Right ventricle myocardium inferior (tissue), 1 donor: ENCODE measurements at places on chromosomes 5 and 9. TPM values are rescaled to one million over a fixed set of nuclear protein-coding genes. Genes with fewer than 3 reads are reported as not detected.
A peak's percentile ranks its signal among the peaks of the same experiment; 100 is the strongest.

FOXD4L6 gene
- total RNA-seq = not detected

GPRIN1 gene
- total RNA-seq = 0.41 TPM

MZB1 gene
- total RNA-seq = 1.2 TPM

TAF1L gene
- total RNA-seq = not detected

INSL6 gene
- not detected for total RNA-seq

TMEM174 gene
- not detected for total RNA-seq

TSSK1B gene
- total RNA-seq = not detected

NUP188 gene
- total RNA-seq = 16.0 TPM

SLC9A3 gene
- 1.1 TPM for total RNA-seq

- no peak for DNase-seq
These were observed 11.3 kb upstream of the GRHPR start for GRCh38 chr9:37410969-37411785.

DNA sequence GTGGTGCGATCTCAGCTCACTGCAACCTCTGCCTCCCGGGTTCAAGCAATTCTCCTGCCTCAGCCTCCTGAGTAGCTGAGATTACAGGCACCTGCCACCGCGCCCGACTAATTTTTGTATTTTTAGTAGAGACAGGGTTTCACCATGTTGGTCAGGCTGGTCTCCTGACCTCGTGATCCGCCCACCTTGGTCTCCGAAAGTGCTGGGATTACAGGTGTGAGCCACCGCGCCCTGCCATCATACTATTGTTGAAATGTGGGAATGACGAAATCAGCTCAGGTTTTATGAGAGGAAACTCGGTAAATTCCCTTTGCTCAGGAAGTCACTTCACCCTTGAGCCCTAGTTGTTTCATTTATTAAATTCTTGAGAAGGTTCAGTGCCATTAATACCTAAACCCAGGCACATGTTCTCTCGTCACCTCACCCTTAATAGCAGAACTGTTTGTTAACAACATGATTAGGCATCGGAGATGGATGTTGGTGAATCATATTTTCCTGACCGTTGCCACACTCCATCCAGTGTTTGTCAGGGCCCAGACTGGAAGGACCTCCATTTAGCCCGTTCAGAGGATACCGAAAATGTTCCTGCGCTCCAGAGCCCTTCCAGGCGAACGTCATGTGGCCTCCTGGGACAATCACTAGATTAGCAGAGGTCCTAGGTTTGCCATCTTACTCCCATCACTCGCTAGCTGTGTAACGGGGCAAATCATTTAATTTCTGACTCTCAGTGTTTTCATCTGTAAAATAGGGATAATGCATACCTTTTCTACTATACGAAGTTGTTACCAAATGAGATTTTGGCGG, 20.0 kb upstream of the CREBRF start:
- no peak for DNase-seq

DNA sequence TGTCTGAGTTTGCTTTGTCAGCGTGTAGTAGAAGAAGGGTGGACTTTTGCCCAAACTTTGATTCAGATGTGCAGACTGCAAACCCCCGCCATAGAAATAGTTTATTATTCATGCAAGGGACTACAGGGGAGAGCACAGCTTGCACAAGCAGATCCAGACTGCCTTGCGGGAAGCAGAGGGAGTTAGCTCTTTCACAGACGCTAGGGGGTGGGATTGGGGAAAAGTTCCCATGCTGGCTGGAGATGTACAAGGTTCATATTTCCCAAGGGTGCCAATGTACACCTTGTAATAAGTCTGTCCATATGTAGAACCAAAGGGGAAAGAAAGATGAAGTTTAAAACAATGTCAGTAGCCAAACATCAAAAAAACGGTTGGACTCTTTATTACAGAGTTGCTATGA, 749.7 kb upstream of the COX7C start:
- DNase-seq = no peak

- DNase-seq = no peak
These were observed 164.2 kb upstream of the PTGER4 start for GRCh38 chr5:40515476-40515875.

GRCh38 chr5:58462623-58463230, 2.8 kb upstream of the PLK2 start:
- DNase-seq = no peak

GRCh38 chr5:176798086-176798876, 12.1 kb upstream of the UNC5A start:
- DNase-seq = peak; percentile 4

DNA sequence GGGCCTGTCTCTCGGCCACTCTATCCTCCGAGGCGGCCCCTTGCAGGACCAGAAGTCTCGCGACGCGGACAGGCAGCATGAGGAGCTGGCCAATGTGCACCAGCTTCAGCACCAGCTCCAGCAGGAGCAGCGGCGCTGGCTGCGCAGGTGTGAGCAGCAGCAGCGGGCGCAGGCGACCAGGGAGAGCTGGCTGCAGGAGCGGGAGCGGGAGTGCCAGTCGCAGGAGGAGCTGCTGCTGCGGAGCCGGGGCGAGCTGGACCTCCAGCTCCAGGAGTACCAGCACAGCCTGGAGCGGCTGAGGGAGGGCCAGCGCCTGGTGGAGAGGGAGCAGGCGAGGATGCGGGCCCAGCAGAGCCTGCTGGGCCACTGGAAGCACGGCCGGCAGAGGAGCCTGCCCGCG, 283.5 kb downstream of the ARHGEF28 start:
- no peak for DNase-seq

DNA sequence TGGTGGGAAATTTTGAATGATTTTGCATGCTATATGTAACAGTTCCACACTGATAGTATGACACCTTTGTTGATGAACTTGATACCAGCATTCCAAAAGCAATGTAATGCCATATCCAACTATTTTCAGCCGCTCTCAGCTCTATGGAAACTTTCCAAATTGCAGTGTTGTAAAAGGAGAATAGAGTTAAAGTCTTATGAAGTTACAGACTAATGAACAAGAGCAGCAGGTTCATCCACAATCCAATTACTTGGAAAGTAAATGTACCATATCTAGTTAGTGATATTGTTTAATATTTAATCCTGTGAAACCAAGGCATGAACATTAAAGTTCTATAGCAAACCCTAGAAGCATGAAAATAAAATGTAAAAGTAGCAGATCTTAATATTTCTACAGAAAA, 418.2 kb downstream of the TUSC1 start:
- DNase-seq = no peak

DNA sequence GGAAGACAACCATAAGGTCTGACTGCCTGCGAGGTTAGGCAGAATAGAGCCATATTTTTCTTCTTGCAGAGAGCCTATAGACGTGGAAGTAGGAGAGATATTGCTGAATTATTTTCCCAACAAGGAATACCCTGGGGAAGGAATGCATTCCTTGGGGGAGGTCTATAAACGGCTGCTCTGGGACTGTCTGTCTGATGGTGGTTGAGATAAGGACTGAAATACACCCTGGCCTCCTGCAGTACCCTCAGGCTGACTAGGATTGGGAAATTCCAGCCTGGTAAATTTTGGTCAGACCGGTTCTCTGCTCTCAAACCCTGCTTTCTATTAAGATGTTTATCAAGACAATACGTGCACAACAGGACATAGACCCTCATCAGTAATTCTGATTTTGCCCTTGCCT, 617.5 kb upstream of the GRIN3A start:
- no peak for DNase-seq

- DNase-seq = no peak
These were observed 204.4 kb upstream of the IER5L start for GRCh38 chr9:129382281-129383018.

GRCh38 chr9:121067640-121068039, 7.1 kb upstream of the CNTRL start:
- DNase-seq = no peak

DNA sequence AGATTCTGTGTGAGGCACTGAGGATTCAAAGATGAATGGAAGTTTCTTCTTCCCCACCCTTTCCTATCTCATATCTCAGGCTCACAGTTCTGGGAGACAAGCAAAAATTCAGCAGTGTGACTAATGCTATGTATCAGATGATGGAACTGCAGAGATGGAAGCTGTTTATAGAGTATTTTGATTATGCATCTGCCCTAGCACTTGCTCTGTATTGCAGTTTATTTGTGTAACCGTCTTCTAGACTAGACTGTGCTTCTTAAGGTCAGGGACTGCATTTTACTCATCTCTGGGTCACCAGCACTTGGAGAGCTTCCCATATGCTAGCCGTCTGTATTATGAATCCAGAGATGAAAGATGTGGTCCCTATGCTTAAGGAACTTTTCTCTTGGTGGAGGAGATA, 12.6 kb downstream of the CAVIN4 start:
- DNase-seq = no peak

DNA sequence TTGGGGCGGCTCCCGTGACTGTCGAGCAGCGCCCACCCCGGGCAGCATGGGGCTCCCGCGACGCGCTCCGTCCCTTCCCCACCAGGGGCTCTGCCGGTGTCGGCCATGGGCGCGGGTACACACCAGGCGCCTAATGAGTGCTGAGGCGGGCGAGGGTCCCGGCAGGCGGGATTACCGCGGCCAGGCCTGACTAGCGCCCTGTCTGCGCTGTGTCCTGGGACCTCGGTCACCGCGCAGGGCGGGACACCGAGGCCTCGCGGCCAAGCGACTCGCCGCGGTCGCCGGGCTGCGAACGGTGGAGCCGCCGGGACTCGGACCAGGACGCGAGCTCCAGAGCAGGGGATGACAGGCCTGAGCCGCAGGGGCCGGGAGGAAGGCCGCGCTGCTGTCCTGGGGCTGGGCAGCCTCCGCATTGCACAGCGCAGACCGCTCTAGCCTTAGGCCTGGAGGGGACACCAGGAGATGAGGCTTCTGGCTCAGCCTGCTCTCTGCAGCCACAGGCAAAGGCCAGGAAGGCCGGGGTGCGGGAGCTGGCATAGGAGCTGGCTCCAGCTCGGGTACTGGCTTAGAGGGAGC, 14.1 kb downstream of the LCN10 start:
- DNase-seq = peak; percentile 73
